Endothelial cell (in vitro differentiated cells): ENCODE measurements at places on chromosomes 12 and 14.

DNA sequence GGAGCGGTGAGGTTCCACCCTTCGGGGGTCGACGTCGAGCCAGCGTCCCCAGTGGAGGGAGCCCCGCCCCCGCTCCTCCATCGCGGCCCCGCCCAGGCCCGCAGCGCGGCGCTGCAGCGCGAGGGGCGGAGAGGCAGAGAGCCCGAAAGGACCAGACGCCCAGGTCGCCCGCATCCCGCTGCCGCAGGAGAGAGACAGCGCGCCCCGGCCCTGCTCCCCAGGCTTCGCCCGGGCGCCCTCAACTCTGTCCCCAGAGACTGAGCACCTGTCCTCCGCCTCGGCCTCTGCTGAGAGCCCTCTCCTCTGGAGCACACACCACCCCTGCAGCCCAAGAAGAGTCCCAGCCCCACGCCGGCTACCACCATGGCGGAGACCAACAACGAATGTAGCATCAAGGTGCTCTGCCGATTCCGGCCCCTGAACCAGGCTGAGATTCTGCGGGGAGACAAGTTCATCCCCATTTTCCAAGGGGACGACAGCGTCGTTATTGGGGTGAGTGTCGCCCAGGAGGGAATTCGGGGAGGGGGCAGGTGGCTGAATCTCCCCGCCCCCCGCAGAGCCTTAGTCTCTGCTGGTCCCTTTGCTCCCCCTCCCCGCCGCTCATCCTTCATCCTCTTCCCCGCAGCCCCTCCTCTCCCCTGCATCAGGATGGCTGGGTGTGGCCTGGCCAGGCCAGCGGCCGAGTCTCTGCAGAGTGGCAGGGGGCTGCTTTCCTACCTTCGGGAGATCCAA lies at the start of gene KIF5A:
Gene KIF5A (plus strand): TSS at position 136 of the 732 bp plus-strand sequence. CDS start 228 bp downstream, at position 364.
- peak; percentile 44 for DNase-seq

DNA sequence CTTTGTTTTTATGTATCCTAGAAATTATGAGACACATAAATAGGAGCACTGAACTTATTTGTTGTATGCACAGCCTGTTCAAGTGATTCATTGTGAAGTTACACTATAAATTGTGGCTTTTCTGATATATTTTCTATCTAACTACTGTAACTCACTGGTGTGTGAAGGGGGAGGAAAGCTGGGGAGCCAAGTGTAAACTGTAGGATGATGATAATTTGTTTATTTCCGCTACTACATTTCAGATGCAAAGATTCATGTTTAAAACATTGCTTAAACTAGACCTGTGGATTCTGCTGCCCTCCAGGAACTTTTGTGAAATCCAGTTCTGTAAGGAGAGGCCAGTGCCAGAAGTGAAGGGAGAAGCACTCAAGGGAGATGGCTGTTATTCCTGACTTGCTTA lies 3.3 kb downstream of the TMTC2 start:
- no peak for DNase-seq

DNA sequence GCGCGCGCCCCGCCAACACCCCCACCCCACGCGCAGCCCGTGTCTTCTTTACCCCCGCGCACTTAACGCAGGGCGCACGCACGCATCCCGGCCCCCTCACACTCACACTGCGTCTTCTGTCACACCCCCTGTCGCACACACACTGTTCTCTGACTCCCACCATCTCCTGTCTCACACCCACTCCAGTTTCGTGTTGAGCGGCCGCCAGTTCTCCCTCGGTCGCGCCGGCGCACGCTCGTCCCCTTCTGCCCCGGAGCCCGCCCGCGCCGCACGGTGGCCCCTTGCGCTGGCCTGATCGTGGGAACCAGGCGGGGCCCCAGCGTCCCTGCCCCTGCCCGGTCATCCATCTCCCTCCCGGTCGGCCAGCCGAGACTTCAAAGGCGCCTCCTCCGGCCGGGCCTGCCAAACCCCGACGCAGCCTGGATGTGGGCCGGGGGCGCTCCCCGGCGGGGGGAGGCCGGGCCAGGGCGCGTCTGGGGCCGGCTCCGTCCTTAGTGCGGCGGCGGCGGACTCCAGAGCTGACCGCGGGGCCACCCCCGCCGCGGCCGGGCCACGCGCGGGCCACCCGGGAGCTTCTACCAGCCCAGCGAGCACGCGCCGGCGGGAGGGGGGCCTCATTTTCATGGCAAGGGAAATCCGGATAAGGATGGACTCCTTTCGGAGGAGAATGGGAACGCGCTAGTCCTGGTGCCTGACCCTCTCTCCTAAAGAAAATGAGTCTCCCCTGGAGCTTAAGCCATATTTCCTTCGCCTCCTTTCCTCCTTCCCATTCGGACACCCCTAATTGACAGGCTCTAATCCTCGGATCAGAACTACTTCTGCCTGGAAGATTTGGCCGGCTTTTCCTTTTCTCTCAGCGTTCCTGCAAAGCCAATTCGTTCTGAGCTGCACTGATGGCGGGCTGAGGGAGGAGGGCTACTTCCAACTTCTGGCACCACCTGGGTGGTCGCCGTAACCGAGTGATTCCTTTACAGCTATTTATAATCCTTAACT lies 82.0 kb upstream of the HMGA2 start:
- peak; percentile 80 for DNase-seq

GRCh38 chr12:53518381-53518780 lies 11.1 kb upstream of the NPFF start:
- DNase-seq, result no peak

DNA sequence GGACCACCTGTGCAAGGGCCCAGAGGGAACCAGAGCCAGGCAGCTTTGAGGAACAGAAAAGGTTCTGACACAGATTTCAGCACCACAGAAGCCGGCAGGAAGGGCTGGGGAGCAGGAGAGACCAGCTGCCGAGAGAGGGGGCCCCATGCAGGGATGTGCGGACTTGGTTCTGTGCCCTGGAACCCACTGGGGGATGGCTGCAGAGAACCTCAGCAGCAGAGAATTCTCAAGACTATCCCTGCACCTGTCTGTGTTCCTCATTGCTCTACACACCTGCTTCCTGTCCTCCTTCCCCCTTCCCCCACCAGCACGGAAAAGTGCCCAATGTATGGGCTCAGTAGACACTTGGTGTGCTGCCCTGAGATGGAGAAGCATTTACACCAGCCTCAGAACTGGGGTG lies 3.2 kb downstream of the SERPINA9 start:
- DNase-seq, result no peak

DNA sequence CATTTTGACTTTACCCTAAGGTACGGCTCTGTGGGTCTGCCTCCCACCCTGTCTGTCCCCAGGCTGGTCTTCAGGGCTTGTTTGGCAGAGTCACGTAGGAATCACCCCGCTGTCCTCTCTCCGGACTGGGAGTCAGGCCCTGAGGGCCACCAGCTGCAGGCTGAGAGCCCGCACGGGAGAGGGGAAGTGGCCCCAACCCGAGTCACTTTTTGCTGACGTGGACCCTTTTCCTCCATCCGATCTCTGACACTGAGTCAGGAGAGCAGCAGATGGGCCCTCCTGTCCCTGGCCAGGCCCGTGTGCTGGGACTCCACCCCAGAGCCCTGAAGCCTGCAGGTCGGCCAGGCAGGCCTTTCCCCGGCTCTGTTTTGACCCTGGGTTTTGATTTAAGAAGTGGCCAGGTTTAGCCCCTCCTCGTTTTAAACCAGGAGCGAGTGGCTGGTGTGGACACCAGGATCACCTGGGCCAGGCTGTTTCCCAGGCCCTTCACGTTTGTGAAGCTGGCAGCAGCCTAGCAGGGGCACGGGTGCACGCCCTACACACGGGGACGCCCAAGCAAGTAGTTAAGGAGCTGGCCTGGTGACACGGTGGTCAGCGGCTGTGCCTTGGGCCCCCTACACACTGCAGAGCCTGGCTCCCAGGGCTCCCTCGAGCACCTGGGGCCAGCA lies 12.5 kb upstream of the TEX22 start:
- DNase-seq, result no peak

DNA sequence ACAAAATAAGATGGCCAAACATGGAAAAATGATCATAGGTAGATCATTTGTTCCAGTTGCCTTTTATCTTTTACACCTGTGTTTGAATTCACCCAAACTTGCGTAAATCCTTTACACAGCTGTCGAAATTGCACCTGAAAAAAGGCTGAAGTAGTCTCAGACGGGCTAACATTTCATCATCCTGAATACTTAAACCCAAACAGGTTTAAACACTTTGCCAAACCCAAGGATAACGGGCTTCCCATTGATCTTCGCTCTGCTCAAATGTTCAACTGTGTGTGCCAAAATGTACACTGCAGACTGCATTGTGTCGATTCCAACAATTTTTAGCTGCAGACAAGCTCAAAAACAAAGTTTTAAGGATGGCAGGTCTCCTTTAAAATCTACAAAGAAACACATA lies 288.7 kb upstream of the DDHD1 start:
- DNase-seq, result no peak

DNA sequence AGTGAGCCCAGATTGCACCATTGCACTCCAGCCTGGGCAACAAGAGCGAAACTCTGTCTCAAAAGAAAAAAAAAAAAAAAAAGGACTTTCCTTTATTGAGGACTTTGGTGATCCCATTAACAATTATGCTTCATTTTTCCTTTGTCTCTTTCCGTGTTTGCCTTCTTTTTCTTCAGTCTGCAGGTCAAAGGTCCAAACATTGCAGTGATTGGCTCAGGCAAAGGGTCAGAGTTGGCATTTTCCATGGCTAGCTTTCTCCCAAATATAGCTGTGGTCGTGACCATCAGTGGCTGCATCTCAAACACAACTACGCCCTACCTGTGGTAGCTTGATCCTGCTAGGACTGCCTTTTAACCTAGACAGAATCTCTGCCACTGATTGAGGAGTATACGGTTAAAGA lies 7.0 kb upstream of the DNAL1 start:
- DNase-seq, result no peak

GRCh38 chr14:75381642-75382041 lies 46.2 kb upstream of the JDP2 start:
- DNase-seq, result no peak

DNA sequence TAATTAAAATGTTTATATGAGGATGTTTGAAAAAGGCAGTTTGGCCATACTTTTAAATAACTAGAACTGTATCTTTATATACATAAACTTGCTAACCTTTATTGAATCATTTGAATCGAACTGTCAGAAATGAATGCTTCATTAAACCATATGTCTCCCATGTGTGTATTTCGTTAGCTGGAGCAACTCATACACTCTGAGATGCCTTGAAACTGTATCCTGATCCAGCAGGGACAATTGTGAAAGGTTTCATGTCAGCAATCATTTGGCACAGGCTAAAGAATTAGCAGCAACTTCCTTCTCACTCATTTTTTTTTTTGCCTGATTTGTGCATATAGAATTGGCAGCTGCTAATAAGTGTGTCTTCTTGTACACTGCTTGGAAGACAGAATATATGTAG lies 109.9 kb downstream of the NAV3 start:
- DNase-seq, result no peak

DNA sequence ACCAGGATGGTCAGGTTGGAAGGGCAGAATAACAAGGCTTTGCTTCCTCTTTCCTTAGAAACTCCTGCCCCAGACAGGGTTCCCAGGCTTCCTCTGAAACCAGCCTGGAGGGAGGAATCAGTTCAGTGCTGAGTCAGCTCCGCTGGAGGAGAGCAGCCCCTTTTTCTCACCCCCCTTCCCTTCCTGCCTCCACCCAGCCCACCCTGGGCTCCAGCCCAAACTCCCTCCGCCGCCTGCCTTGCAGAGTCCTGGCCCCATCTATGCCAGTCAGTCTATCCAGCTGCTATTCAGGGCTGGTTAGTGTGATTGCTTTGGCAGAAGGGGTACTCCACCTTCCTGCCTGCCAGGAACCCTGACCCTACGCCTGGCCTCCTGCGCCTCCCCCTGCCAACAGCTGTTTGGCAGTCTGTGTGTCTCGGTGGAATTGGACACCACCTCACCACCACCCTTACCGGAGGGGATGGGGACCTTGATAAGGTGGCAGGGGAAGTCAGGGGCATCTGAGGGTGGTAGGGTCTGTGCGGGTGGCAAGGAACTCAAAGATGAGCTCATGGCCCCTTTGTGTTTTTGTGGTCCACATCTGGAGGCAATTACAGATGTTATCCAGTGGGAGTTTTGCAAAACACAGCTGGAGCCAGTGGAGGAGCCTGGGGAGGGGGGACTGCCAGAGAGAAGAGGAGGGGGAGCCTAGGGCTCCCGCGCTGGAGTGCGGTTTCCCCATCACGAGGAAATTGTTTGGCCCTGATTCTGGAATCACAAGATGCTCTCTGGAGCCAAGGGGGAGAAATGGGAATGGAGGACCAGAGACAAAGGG lies 12.2 kb downstream of the MMP14 start:
- DNase-seq, result no peak

- no peak for DNase-seq
Measured at GRCh38 chr12:82524641-82525040, 162.1 kb upstream of the TMTC2 start.

GRCh38 chr14:95286645-95287044 lies 33.1 kb downstream of the CLMN start:
- no peak for DNase-seq

- DNase-seq, result no peak
Measured at GRCh38 chr12:12425001-12425400, 68.1 kb downstream of the BORCS5 start.
